ENCODE measurements at places on chromosomes 7 and 10.
A peak's percentile ranks its signal among the peaks of the same experiment; 100 is the strongest.

- DNase-seq, result no peak
Observed at GRCh38 chr10:5585517-5586206, 60.9 kb downstream of the CALML3 start.

GRCh38 chr10:114115661-114116445 is 58.1 kb downstream of the CCDC186 start:
- no peak for DNase-seq

GRCh38 chr10:111126077-111126476 is 49.2 kb downstream of the ADRA2A start:
- DNase-seq, result no peak

DNA sequence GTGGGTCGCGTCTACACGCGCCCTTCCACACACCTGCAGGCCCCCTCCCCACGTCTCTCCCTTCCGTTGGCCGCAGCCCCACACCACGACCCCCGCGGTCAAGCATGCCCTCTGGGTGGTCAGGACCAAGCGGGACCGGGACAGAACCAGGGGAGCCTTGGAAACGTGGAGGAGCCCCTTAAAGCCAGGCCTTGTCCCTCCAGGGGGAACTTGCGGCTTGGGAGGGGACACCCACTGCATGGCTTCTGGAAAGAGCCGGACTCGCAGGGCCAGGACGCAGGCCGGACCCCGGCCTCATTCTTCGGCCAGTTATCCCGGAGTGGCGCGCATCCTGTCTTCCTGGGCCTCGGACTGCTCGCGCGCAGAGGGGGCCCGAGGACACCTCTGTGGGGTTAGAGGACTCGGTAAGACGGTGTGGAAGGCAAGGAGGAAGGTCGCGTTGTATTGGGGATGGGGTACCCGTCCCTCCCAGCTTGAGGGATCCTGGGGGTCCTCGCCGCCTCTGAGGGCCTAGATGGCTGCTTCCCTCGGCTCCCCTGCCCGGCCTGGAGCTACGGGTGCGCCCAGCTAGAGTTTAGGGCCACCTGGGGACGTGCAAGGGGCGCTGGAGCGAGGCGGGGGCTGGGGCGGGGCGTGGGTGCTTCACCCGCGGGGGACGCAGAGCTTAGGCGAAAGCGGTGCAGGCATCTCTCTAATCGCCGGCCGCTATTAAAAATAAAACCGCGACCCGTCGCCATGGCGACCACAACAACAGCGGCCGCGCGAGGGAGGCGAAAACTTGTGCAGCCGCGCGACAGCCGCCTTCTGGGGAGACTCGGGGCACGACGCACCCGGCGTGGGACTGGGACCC is 1.8 kb upstream of the PDGFA start:
- DNase-seq, result peak; percentile 69

DNA sequence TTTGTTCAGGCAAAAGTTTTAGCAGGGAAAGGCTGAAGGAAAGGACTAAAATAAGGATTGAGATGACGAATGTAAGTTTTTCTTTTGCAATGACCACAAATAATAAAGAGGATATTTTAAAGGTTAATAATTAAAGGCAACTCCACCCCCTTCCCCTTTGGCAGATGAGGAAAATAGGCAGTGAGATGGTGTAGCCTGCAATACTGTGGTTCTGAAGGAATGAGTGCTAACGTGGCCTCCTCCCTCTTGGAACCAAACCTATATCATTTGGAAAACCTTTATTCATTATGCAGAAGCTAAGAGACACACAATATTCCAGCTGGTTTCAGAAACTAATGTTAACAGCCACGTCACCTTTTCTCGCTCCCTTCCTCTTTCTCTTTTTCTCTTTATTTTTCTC is 70.9 kb upstream of the COL1A2 start:
- DNase-seq, result no peak

DNA sequence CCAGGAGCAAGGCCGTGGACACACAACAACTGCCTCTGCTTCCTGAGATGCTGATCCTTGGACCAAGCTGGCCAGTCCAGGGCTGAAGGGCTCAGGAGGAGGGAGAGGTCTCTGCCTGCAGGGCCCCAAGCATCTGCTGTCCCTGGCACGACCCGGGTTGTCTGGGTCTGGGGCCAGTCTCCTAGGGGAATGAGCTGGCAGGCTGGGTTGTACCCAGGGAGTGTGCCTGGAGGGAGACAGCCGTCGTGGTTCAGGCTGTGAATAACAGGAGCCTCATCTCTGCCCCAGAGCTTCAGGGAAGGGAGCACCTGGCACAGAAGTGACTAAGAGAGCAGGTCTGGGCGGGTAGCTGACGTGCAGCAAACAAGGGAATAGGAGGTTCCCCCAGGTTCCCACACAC is 17.9 kb upstream of the SERPINE1 start:
- DNase-seq, result no peak

DNA sequence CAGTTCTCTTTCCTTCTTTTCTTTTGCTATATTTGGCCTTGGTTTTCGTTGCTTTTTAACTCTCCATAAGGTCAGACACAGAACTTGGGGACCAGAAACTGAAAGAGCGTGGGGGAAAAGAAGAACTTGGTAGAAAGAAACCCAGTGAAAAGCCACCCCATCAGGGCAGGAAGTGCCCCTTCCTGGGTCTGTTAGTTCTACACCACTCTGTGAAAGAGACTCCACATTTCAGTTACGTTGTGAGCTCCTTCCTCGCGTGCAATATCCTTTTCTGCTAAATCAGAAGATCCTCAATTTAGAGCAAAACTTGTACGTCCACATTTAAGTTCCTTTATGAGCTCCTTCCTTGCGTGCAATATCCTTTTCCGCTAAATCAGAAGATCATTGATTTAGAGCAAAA is 220.6 kb upstream of the FOXK1 start:
- no peak for DNase-seq

All from hematopoietic multipotent progenitor cell treated with erythropoietin and hydrocortisone succinate and interleukin-3 and kit ligand, for 6 days (in vitro differentiated cells).